ENCODE measurements at places on chromosomes 6 and 20.

DNA sequence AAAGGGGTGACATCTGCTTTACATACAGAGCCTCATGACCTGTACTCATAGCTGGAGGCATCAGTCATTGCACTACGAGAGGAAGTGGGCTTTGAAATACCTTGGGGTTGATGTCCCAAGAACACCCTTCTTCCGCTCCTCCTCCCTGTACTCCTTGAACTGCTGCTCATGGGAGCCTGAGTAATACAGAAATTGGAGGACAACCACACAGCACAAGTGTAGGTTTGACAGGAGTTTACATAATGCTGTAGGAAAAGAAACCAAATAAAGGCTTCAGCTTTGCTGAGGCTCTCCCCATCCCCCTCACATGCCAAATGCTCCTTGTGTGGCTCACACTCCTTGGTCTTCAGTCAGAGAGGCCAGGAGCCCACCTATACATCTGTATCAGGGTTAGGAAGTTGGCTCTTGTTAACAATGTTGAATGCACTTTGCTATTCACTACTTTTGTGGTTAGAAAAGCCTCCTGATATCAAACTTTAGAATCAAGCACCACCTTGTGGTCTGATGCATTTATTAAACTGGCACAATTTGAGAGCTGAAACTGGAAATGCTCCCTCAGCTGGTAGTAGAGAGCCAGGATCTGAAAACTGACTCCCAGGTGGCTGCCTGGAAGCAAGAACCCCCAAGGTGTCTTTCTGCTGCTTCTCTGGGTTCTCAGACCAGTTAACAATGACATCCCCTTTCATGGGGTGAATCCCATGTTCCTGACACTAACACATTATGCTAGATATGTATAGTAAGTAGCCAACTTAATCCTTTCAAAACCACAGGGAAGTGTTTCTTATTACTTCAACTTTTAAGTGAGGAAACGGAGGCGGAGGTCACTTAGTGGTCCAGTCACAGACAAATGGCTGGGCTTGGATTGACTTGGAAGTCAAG is 56.2 kb upstream of the EDN1 start:
- DNase-seq = peak; percentile 73

GRCh38 chr20:56488566-56488965 is 20.1 kb downstream of the RTF2 start:
- DNase-seq = no peak

DNA sequence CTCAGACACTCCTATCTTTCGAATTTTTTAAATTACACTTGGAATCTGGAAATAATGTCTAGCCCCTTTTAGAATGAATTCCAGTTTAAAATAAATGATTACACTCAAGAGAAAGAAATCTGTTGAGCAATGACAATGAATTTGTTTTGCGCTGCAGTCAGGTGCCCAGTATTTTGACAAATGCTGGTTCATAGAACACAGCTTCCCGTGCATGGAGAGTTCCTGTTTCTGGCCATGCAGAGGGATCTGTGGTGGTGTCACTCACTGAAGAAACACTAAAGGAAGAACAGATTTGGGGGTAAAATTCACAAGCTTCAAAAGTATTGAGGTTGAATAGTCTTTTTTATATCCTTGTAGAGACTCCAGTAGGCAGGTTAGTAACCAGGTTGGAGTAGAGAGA is 113.4 kb upstream of the CEP85L start:
- no peak for DNase-seq

GRCh38 chr6:118825661-118826060 is 68.3 kb upstream of the ASF1A start:
- DNase-seq = no peak

DNA sequence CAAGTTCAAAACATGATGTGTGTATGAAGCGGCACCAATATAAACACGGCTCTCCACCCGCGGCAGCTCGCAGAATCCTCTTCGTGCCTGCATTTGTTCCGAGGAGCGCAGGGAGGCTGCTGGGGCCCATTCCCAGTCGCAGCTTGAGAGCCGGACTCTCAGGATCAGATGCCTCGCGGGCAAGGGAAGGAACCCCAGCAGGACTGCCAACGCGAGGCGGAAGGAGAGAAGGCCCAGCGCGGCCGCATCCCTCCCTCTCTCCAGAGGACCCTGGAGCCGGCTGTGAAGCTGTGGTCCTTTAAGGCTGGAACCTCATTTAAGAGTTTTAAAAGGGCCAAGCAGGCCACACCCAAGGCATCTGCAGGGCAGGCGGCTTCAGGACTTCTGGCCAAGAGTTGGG is 44.2 kb upstream of the ZBP1 start:
- no peak for DNase-seq

DNA sequence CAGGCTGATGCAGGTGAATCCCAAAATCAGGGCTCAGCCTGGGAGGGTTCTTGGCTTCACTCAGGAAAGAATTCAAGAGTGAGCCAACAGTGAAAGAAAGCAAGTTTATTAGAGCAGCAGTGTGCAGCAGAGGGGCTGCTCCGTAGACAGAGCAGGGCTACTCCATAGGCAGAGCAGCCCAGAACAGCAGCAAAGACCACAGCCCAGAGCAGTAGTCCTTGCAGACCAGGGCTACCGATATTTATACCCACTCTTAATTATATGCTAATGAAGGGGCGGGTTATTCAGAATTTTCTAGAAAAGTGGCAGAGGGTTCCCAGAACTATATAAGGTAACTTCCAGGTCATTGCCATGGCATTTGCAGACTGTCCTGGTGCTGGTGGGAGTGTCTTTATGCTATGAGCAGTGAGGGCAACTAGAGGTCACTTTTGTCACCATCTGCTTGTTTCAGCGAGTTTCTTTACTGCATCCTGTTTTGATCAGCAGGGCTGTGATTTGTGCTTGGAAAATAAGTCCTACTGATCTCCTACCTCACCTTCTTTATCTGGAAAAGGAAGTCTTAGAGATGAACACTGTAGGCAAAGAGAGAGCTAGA is 39.8 kb upstream of the PTPN1 start:
- DNase-seq = no peak

DNA sequence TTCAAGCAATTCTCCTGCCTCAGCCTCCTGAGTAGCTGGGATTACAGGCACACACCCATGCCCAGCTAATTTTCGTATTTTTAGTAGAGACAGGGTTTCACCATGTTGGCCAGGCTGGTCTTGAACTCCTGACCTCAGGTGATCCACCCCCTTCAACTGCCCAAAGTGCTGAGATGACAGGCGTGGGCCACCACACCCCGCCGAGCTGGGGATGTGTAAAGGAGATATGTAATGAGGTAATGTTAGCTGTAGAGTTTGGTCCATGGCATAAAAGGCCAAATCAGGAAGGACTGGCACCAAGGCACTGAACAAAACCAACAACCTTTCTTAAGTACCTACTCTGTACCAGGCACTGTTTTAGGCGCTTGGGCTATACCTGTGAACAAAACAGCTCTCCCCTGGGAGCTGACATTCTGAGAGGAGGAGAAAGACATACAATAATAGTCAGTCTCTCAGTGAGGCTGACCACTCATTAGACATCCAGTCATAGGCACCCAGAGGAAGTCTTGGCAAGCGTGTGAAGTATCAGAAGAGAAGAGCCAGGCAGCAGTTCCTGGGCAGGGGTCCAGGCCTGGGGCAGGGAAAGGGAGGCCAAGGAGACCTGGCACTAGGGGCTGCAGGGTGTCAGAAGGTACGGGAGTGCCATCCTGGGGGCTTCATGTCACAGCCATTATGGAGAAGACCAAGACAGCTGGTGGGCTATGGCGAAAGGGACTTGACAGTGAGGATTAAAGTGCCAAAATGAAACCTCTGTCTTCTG is 164.8 kb upstream of the DTNBP1 start:
- no peak for DNase-seq

DNA sequence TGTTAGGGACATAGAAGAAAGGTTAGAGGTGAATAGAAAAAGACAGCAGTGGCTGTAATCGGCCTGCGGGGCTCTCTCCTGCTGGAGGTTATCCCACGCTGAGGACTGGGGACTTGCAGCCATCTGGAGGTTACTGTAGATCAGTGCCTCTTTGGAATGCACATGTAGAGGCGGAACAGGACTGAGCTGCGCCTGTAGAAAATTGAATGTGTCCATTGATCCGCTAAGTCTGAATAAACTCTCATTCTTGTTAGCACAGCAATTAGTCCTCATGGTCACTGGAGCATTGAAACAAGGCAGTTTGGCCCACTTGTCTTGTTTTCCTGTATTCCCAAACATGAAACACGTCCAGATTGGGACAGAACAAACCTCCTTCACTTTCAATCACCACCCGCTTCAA is 46.3 kb upstream of the F13A1 start:
- no peak for DNase-seq

GRCh38 chr6:897528-898207 is 204.7 kb upstream of the EXOC2 start:
- DNase-seq = no peak

DNA sequence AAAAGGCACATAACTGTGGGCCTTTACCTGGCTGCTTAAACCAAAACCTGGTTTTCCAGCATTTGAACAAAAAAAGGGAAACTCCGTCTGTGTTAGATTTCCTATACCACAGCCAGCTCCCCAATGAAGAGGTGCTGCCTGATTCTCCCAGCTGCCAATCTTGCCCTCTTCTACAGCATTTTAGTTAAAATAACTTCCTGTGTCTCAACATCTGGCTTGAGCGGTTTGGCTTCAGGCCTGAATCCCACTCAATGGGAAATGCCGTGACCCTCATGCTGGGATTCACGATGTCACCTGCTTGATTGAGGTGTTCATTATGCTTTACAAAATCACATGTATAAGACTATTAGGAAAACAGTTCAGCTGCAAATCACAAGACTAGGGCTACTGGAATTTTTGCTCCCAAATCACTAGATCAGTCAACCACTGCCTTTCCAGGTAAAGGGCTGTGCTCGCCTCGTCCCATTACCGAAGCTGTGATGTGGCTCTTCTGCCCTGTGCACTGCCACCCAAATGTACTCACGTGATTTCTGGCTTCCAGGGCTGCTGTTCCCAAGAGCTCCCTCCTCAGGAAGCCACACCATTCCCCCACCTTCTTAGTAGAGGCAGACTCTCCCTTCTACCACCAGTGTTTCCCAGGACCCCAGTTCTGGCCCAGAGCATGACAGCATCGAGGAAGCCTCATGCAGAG is 94.6 kb downstream of the PSMG4 start:
- DNase-seq = no peak

GRCh38 chr6:77880501-77880900 is 227.7 kb downstream of the MEI4 start:
- DNase-seq = no peak

DNA sequence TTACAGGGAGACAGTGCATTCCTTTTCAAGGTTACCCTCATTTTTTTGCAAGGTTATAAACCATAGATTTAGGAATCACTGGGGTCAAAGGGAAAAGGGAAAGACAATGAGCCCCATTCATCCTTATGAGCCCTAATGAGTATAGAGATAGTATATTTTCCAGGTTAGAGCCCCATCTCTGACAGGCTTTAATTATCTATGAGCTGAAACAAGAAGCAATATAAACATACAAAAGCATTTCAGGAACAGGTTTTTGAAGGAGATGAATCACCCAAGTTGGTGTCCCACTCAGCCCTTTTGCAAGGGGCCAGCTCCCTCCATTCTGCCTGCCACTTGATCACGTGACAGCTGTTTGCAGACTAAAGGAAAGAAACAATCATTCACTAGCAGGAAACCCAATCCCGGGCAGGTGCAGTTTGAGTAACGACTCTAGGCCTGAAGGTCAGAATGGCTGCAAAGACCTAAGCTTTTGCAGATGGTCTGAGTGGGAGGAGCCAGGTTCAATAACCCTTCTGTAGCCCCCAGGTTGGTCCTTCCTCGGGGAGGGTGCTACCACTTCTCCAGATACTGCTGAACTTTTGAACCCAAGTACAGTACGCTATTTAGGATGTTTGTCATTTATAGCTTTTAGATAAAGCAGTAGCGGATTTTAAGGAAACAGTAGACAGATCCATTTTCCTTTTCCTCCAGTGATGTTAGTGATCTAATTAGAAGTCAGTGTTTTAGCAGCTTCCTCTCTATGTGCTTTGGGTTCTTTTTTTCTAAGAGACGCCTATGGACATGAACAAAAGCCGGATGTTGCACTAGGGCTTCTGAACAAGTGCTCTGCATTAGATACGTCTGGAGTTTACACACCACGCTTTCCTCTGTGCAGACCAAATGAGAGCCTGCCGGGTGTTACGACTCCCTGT is 253.2 kb downstream of the SOX4 start:
- DNase-seq = no peak

DNA sequence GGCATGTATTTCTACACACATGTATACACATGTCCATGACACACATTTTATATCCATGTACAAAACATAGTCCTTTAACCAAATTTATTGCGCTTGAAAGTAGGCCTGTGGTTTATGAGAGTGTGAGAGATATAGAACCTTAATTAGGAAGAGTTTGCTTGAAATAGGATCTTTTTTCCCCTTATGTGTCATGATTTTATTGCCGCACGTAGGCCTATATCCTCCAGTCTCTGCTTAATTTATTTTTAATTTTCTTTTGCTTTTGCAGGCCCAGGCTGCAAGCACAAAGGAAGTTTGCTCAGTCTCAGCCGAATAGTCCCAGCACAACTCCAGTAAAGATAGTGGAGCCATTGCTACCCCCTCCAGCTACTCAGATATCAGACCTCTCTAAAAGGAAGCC is 205.9 kb downstream of the JARID2 start:
- DNase-seq = no peak

GRCh38 chr20:771741-772464 is 3.6 kb upstream of the SLC52A3 start:
- DNase-seq = no peak

DNA sequence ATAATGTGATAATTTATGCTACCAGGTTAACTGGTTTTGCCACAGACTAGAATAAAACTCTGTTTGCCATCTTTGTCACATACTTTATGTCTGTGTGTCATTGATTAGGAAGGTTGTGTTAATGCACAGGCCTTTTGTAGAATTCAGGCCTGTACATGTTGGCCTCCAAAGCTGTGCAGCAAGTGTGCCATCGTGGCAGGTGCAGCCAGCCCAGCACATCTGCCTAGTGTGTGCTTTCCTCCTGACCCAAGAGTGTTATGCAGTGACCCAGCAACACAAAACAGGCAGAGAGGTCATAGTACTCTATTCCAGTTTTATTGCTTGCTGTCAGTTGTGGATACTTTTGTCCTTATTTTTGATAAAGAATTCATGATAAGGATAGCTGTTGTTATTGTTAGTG is 3.7 kb downstream of the MAP3K4 start:
- DNase-seq = no peak

Data from fibroblast of skin of left quadriceps (primary cell).